ENCODE measurements at places on chromosomes 6 and 20. TPM values are rescaled to one million over a fixed set of nuclear protein-coding genes. Genes with fewer than 3 reads are reported as not detected.

- no peak for DNase-seq
Measured at GRCh38 chr20:23305098-23305497, 45.5 kb upstream of the NXT1 start.

- DNase-seq: no peak
Measured at GRCh38 chr20:46913329-46914044, 18.8 kb downstream of the EYA2 start.

DNA sequence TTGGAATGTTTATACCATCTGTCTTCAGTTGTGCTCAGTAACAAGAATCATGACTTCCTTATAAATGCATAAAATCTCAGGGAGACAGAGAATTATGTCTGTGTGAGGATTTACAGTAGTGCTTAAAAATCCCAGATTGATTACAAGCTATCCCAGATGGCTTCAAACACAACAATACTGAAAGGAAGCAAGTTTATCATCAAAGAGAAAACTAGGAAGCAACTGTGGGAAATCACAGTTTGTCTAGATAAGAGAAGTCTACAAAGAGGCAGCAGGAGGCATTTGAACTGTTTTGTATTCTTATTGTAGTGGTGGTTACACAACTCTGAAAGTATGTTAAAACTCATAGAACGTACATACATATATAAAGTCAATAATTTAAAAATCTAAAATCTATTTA is 104.4 kb upstream of the SALL4 start:
- DNase-seq: no peak

GRCh38 chr6:139863964-139864363 is 489.5 kb upstream of the CITED2 start:
- DNase-seq: no peak

GRCh38 chr6:3808759-3809514 is 40.2 kb upstream of the FAM50B start:
- no peak for DNase-seq

The SERINC1 gene
- 242 TPM for total RNA-seq

The C20orf204 gene
- total RNA-seq: 1.1 TPM

The SLPI gene
- total RNA-seq: 248 TPM

The CALHM5 gene
- total RNA-seq: 1.6 TPM
